NCI-H1105 (cell line): ENCODE measurements at places on chromosomes 16 and 17.
A peak's percentile ranks its signal among the peaks of the same experiment; 100 is the strongest.

DNA sequence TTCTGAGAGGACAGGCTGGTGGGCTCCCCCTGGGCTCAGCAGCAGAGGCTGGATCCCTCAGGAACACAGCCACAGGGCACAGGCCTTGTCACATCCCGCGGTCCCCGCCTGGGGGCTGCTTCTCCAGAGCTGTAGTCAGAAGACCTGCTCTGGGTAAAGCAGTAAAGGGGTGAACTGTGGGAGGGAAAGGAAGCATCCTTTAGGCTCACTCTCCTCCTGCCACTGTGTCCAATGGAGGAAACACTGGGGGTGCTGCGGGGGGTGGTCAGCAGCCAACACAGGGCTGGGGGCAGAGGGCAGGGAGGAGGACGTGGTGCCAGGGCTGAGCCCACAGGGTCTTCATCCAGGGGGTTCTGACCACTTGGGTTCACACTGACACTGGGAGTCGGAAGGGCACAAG lies 5.0 kb upstream of the SLC38A8 start:
- DNase-seq: no peak

DNA sequence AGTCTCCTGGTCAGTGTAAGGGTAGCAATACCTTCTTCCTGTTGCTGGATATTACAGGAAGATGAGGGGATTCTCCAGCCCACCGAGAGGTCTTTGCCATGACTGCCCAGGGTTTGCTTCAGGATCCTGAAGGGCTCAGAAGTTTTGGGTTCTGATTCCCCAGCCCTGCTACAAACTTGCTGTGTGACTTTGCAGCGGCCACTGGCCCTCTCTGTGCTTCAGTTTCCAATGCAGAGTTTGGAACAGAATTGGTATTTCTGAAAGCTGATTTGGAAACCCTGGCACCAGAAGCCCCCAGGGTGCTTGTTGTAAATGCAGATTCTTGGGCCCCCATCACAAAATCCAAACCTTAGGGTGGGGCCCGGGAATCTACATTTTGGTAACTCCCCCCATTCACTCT lies 14.7 kb downstream of the KCNG4 start:
- no peak for DNase-seq

DNA sequence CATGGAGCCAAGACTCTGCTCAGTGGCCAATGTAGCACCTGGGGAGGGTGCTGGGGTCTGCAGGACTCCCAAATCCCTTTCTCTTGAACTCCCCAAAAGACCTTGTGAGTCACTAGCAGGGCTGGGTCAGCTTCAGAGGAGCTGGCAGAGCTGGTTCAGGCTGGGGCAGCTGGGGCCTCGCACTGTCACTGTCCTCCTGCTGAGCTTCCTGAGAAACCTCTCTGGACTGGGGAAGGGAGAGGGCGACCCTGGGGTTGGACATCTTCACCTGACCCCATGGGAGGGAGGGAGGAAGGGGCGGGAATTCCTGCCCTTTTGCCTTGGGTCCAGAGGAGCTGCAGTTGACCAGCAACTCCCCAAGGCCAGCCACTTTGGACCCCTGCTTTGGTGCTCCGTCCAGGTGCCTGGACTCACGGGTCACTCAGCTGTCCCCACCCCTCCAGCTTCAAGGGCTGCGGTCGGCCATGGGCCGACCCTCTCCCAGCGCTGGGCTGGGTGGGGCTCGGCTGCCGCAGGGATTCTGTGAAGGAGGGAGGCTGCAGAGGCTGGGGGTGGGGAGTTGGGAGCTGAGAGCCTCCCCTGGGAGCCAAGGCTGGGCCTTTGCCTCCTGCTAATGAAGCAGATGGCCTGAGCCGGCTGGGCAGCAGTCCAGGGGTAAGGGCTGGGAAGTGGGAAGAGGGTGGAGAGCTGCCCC lies 9.2 kb downstream of the FMNL1 start:
- DNase-seq: no peak

- DNase-seq: no peak
Measured at GRCh38 chr17:422196-422930, 69.8 kb upstream of the RPH3AL start.

DNA sequence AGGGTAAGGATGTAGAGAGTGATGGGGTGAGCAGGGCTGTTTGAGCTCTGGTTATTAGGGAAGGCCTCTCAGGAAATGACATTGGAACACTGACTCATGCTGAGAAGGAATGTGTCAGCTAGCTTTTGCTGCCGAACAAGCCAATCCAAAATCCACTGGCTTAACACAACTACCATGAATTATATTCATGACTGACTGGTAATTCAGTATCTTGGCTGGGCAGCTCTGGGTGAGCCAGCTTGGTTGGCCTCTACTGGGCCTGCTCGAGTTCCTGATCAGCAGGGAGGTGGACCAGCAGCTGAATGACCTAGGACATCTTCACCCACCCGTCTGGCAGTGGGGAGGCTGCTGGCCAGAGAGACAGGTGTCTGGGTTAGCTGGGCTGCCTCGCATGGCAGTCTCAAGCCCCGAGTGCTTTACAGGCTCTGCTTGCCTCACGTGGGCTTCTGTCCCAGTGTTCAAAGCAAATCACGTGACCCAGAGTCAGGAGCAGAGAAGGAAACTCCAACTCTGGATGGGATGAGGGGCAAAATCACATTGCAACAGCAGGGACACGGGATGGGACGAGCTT lies 209.4 kb downstream of the KATNIP start:
- no peak for DNase-seq

DNA sequence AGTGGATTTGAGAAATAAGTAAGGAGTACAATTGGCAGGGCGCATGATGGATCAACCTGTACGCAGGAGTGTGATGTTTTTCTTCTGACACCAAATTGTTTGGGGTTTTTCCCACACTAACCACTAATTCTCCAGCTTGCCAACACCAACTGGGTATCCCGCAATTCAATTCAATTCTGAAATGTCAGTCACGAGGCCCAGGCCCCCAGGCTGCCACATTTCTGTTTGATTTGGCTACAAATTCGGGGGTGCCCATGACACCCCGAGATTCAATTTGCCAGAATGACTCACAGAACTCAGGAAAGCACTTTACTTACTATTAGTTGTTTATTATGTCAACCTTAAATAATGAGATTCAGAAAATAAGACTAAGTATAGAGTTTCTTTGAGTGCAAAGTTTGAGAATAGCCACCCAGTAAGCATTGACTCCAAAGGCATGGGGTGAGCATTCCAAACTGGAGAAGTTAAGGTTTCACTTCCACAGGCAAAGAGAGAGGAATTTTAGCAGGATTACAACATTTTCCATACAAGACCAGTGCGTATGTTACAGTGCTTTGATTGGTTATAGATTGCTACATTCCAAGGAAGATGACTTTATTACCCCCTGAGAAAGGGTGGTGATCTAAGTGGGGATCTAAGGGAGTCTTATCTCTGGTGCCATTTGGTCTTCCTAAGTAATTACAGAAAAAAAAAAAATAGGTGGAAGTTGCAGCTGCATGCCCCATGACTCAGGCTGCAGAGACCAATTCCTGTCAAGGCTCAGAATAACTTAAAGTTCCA lies 11.5 kb downstream of the SLC46A1 start:
- DNase-seq: no peak

DNA sequence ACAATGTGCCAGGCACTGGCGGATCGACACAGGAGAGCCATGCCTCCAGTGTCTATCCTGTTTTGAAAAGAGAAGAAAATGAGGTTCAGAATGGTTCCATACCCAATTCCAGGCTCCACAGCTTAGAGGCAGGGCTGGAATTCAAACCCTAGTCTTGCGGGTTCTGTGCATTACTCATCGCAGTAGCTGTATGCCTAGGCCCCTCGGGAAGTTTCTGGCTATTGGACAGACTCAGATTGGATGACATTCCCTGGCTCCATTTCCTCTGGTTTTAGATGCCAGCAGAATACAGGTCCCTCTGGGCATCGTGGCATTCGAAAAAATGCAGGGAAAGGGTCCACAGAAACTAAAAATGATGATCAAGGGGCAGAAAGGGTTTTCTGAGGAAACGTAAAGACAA lies 184.7 kb downstream of the COPRS start:
- no peak for DNase-seq

GRCh38 chr16:56931271-56931891 lies 561 bp upstream of the HERPUD1 start:
- DNase-seq: no peak

GRCh38 chr16:8768692-8769091 lies 28.7 kb downstream of the TMEM186 start:
- no peak for DNase-seq

DNA sequence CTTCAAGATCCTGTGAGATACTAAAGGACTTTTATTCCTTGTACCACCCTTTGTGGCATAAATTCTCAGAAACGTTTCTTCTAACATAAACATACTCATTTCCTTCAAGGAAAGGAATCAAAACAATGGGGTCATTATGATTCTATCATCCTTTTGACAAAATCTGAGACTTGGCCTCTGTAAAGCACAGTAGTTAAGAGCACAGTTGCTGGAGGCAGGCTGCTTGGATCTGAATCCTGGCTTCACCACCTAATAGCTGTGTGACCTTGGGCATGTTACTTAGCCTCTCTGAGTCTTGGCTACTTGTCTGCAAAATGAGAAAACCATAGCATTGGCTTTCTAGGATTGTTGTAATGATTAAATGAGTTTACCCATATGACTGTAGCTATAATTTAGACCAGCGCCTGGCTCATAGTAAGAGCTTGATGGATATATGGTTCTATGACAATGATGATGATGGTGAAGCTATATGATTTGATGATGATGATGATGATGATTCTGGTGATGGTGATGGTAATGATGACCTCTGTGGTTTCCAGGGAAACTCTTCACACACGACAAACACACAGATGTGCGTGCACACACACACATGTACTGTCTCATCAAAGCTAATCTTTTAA lies 6.1 kb upstream of the KRT31 start:
- DNase-seq: no peak

DNA sequence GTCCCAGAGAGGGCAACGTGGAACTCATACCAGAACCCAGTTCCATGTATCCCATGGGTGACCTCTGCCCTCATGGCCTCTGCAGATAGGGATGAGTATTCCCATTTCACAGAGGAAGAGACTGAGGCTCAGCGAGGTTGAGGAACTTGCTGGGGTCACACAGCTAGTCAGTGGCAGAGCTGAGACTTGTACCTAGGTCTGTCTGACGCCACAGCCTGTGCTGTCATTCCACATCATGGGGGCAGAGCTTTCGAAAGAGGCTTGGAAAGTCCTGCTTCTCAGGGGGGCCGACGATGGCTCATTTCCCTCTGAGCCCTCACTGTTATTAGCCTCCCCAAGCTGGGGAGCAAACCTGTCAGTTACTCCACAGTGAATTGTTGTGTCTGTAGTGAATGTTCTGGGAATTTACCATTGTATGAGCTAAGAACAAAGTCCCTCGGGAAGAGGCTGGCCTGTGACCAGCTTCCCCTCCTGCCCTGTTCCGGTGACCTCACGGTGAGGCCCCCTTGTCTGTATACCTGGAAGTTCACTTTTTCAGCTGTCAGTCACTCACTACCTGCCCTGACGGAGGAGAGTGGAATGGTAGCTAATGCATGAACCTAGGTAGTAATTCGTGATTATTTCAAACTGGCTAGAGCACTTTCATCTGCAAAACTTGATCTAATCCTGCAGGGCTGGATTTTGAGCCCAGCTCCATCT lies 8.9 kb downstream of the METTL22 start:
- DNase-seq: no peak

GRCh38 chr16:67017810-67018488 lies 11.0 kb upstream of the CBFB start:
- DNase-seq: peak; percentile 75

- peak; percentile 56 for DNase-seq
Measured at GRCh38 chr17:29291163-29291752, 2.7 kb downstream of the NUFIP2 start.

GRCh38 chr16:22635357-22635761 lies 124.7 kb downstream of the NPIPB5 start:
- DNase-seq: no peak

DNA sequence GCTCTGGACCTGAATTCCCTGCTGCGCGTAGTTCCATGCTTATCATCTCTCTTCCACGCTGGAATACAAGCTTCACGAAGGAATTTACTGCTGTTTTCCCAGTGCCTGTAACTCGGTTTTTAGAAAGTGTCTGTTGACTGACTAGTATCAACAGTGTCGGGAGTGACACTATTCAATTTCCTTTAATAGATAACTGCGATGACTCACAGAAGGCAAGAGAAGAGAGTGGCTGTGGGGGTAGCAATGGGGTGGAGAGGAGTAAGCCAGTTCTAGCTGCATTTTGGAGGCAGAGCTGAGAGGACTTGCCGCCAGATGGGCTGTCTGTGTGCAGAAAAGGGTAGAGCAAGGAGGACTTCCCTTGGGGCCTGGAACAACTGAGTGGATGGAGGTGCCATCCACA lies 25.2 kb downstream of the B4GALNT2 start:
- no peak for DNase-seq

DNA sequence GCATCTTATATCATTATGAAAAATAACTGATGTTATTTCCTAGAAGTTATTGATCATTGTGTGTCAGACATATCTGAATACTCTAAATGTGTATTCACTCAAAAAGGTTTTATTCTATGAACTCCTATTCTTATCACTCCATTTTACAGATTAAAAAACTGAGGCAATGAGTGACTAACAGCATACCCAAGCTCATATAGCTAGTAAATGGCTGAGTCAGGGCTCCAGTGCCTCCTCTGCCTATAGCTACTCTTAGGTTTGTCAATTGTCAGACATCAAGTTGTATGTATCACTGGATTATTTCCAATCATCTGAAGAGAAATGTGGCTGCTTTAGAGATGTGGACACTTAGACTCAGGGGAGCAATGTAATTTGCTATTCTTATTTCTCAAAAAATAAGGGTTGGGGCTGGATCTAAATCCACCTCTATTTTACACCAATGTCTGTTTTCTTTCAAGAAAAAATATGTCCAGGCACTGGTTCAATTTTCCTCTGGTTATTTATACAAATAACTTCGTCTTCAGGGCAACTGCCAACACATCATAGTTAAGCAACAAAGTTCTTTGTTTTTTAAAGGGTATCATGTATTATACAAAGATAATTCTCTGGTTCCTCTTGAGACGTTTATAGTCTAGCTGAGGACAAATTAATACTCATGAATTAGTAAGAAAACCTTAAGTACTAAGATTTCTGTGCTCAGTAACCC lies 328.9 kb upstream of the MAF start:
- DNase-seq: no peak

DNA sequence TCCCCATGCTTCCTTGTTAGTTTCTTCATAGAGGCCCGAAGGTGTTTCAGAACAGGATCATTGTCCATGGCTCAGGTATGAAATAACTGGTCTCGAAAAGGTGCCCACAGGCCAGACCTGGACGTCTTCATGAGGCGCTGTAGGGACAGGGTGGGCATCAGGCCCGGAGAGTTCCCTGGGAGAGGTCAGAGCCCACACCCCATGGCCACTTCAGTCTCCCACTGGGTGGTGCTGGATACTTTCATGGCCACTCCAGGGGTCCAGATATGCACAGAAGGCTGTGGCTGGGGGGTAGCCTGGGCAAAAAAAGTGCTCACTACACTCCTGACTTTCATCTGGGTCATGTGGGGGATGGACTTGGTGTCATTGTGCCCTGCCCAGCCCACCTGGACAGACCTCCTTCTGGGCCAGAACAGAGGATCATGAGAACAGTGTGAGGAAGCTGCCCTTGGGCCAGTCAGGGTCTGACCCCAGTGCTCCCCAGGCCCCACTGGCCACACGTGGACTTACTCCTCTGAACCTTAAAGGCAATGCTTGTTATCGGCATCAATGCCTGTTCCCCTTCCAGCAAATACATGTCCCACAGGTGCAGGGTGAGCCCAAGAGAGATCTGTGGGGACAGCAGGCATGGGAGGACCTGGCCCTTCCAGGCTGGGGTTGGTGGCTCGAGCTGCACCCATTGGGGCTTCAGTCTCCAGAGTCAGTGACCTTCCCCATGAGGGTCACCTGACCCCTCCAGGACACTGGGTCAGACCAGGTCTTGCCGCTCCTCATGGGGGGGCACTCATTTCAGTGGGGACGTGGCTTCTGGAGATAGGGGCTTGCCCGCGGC lies 36.9 kb downstream of the LGALS9 start:
- DNase-seq: no peak

- DNase-seq: no peak
Measured at GRCh38 chr17:9072696-9073339, 51.5 kb downstream of the NTN1 start.
